Activated naive CD4-positive, alpha-beta T cell treated with anti-CD3 and anti-CD28 coated beads, Interleukin-2, amount 50 U/mL, for 16 hours (primary cell): ENCODE measurements at places on chromosomes 4 and X.

DNA sequence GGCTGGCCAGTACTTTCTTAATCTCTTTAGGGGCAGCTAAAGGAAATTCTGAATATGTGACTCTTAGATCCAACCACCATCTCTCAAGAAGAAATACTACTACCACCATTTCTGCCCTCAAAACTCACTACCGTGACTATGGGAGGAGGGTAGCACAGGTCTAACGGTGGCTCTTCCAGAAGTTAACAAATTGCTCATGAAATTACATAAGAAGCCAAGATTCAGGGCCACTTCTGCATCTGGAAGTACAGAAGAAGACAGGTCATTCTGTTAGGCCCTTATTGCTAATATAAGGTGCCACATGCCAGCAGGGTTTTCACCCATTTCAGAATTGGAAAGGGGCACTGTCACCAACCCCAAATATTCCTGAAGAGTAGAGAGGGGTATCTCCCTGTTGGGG is 19.6 kb upstream of the NKRF start:
- no peak for DNase-seq

GRCh38 chr4:22174640-22175039 is 226.1 kb upstream of the KCNIP4 start:
- DNase-seq, result no peak

DNA sequence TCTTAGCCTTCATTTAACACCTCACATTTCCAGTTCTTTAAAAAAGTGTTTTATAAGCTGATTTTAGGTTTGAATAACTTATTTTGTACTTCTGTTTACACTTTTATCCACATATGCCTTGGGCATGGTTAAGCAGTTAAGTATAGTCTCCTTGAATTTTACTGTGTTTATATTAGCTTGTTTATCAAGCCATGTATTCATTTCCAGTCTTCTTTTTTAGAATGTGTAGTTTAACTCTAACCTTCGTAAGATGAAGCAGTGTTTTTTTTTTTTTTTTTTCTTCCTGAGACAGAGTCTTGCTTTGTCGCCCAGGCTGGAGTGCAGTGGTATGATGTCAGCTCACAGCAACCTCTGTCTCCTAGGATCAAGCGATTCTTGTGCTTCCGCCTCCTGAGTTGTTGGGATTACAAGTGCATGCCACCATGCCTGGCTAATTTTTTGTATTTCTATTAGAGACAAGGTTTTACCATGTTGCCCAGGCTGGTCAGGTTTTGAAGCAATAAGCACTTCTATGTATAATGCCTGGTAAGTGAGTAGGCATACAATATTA is 42.5 kb downstream of the BMP2K start:
- DNase-seq, result no peak

DNA sequence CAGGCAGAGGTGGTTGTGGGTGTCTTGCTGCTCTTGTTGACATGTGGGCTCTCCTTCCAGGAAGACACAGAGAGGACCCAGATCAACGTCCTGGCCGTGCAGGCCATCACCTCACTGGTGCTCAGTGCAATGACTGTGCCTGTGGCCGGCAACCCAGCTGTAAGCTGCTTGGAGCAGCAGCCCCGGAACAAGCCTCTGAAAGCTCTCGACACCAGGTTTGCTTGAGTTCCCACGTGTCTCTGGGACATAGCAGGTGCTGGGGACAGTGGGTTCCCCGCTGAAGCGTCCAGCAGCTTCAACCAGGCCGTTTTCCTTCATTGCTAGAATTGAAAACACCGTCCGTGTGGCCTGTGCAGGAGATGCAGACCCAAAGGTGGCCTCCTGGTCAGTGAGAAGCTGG is 25.6 kb upstream of the MSANTD1 start:
- DNase-seq, result no peak

- no peak for DNase-seq
Measured at GRCh38 chr4:4418676-4419390, 31.9 kb downstream of the NSG1 start.

DNA sequence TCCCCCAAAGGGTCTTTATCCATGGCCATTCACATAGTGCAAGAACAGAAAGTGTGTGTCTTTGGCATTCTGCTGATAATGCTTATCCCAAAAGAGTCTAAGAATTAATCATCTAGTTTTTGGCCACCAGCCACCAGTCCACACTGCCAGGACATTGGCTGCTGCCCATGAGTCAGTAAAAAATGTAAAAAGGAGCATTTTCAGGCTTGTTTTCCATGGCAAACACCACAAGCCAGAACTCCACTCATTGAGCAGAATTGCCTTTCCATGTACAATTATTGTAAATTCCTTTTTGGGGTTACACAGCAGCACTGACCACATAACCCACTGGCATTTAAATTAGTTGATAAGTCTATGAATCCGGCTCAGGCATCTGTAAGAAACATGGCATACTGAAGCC is 89.2 kb upstream of the PRDX4 start:
- DNase-seq, result no peak

DNA sequence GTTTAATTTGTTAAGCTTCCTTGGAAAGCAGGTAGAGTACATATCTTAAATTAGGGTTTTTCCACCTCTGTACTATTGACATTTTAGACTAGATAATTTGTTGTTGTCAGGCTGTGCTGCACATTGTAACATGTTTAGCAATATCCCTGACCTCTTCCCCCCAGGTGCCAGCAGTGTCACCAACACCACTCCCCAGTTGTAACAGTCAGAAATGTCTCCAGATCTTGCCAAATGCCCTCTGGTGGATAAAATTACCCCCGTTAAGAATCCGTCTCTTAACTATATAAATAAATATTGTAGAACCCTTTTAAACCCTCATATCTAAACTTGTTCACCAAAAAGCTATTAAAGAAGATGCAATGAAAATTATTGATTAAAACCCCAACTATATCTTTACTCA is 161.5 kb downstream of the ARHGAP6 start:
- no peak for DNase-seq

DNA sequence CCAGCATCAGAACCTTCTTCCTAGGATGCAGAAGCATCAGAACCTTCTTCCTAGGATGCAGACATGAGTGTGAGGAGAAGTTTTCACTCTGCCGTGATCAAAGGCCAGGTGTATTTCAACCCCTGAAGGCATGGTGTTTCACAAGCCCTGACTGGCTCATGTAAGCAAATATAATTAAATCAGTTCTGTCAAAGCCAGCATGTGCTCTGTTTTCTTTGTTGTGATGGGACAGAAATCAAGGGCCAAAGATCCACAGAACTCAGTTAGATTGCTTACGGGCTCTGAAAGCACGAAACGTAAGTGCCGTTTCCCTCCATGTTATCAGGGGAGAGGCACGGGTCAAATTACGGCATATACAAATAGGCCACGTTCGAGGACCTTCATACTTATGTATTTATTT is 32.0 kb upstream of the CLDN24 start:
- DNase-seq, result no peak

GRCh38 chrX:124518885-124519284 is 172.5 kb downstream of the SH2D1A start:
- no peak for DNase-seq

DNA sequence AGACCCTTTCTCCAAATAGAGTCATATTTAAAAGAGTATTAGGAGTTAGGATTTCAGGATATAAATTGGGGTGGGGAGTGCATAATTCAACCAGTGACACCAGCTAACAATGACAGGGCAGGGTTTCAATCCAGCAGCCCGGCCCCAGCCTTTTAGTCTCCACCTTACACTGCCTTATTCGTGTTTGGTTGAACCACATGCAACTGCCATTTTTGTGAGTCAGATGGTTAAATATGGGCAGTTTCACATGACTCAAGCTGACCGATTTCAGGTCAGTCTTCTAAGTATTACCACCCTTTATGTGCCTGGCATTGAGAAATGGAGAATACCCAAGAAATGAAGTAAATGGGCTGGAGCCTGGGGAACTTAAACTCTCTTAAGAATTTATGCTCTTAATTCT is 102.8 kb downstream of the STOX2 start:
- no peak for DNase-seq

GRCh38 chr4:155529272-155529671 is 137.4 kb upstream of the GUCY1A1 start:
- DNase-seq, result no peak

GRCh38 chr4:66629927-66630326 is 915.4 kb downstream of the CENPC start:
- no peak for DNase-seq

GRCh38 chrX:57587607-57588006 is 4.2 kb upstream of the ZXDB start:
- DNase-seq, result no peak

- peak; percentile 83 for DNase-seq
Measured at GRCh38 chrX:107673933-107674479, 45.7 kb downstream of the PRPS1 start.

GRCh38 chr4:48008021-48008596 is 8.4 kb downstream of the CNGA1 start:
- no peak for DNase-seq
